ENCODE measurements at places on chromosomes 3 and 15.
A peak's percentile ranks its signal among the peaks of the same experiment; 100 is the strongest.

- no peak for DNase-seq
Measured at GRCh38 chr3:30289324-30289723, 317.1 kb upstream of the TGFBR2 start.

GRCh38 chr3:111476701-111477100 is 65.3 kb upstream of the CD96 start:
- DNase-seq: no peak

GRCh38 chr3:114660124-114660523 is 366.3 kb downstream of the TIGIT start:
- DNase-seq: no peak

DNA sequence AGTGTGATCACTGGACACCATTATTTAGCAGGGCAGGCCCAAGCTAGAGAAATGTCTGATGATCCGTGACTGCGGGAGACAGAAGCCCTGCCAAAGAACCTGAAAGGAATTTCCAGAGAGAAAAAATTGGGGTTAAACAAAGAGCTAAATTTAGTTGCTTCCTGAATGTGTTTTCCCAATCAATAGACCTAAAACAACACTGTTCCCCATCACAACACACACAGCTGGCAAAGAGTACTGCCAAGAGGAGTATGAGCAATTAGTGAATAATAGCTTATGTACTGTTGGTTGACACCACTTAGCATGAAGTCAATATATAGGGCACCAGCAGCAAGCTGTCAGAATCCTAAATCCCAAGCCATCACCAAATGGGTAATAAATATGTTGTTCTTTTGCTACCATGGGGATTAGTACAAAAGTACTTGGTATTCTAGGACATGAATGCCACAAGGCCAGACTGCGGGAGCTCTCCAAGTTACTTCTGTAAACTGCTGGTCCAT is 35.7 kb downstream of the CLK3 start:
- no peak for DNase-seq

DNA sequence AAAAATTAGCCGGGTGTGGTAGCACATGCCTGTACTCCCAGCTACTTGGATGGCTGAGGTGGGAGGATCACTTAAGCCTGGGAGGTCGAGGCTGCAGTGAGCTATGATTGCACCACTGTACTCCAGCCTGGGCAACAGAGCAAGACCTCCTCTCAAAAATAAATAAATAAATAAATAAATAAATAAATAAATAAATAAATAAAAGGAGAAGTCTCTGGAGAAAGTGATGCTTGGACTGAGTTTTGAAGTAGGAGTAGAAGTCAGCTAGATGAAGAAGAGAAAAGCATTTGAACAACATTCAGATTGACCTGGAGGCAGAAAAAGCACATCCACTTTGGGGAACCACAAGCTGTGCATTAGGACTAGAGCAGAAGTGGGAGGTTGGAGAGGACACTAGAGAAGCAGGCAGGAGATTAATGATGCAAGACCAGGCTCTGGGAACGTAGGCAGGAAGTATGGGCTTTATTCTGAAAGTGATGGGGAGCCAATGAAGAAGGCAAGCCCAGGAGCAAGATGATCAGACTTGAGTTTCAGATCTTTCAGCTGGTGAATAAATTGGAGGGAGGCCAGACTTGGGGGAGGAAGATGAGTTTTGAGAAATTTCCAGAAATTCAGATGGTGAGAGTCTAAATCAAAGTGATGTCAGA is 48.7 kb downstream of the KLHL6 start:
- DNase-seq: no peak

GRCh38 chr15:64884679-64885078 is 27.0 kb upstream of the ANKDD1A start:
- no peak for DNase-seq

- DNase-seq: no peak
Measured at GRCh38 chr3:44561076-44561475, 6.1 kb downstream of the ZKSCAN7 start.

GRCh38 chr3:141878326-141878725 is 1.9 kb downstream of the ATP1B3 start:
- no peak for DNase-seq

GRCh38 chr3:126883241-126883640 is 99.7 kb upstream of the PLXNA1 start:
- no peak for DNase-seq

- DNase-seq: no peak
Measured at GRCh38 chr3:117633207-117633606, 923.6 kb downstream of the TUSC7 start.

GRCh38 chr3:188267790-188268335 is 113.9 kb downstream of the LPP start:
- DNase-seq: no peak

GRCh38 chr3:103786296-103786695 is 1351.5 kb downstream of the ZPLD1 start:
- DNase-seq: no peak

- DNase-seq: no peak
Measured at GRCh38 chr15:90016721-90017120, 15.6 kb downstream of the ZNF710 start.

DNA sequence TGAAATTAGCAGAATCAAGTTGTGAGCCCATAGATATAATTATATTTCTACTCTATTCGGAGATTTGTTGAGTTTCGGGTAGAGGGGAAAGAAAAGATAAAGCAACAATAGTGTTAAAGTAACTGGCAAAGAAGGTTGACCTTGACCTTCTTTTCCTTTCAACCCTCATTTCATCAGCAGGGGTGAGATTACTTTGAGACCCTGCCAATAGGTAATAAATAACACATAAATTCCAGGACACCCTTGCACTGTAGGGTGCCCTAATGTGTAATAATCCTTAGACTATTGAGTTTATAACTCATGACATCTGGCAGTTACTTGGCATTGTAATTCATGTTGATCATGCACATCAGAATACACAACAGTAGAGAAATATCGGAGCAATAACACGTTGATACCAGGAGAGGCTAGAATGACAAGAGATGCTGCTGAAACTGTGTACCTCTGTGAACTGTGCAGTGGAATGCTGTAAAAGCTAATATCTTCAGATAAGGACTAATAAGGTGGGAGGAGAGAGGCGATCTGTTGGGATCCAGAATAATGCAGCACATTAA is 426.7 kb downstream of the ROBO2 start:
- no peak for DNase-seq

DNA sequence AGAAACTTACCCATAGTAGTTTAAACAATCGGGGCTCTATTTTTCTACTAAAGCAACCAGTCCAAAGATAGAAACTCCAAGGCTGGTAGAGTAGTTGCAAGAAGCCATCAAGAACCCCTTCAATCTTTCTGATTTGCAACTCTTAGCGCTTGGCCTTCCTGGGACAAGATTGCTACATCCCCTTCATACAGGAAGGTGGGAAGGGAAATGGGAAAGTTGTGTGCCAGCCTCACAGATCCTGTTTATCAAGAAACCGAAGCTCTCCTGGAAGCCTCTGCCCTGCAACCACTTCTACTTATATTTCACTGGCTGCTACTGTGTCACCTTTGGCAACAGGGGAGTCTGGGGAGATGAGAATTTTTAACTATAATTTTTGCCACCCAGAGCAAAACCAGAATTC is 46.2 kb downstream of the OSBPL10 start:
- no peak for DNase-seq

- DNase-seq: no peak
Measured at GRCh38 chr3:62003835-62004234, 369.5 kb downstream of the FEZF2 start.

DNA sequence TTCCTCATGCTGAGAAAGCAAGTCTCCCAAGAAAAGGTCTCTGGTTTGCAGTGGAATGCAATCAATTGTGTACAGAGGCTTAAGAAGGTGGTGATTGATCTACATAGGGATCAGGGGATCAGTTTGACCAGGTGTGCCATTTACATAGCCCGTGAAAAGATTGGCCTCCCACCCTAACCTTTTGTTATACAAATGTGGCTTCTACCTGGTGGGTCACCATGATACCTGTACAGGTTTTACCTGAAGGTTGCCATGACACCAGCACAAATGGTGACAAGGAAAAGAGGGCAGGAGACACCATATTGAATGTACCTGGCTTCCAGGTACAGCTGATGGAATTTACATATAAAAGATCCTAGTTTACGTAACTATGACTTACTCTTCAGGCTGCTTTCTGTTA is 25.5 kb upstream of the TEX55 start:
- no peak for DNase-seq

DNA sequence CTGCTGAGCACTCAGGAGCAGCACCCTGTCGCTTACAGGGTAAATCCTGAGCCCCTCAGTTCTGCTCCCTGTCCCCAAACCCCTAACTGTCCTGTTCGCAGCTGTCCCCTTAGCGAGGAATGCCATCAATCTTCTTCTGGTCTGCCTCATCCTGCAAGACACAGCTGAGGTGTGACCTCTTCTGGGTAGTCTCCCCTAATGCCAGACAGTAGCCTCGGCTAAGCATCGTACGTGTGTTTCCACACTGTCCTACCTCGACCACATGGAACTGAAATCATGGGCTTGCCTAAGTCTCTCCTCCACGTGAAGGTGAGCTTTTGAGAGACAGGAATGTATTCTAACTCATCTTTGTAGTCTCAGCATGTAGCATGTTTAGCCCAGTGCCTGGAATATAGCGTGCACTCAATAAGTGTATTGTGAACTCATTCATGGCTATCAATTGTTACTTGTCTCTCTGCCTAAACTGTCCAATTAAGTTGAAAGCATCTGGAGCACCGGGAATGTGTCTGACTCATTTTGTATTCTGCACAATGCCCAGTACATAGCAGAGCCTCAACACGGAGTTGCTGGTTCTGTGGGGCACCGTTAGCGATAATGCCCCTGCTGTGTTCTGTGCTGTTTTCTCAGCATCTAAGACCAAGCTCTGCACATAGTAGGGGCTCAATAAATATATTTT is 90.2 kb downstream of the HES1 start:
- peak; percentile 26 for DNase-seq

DNA sequence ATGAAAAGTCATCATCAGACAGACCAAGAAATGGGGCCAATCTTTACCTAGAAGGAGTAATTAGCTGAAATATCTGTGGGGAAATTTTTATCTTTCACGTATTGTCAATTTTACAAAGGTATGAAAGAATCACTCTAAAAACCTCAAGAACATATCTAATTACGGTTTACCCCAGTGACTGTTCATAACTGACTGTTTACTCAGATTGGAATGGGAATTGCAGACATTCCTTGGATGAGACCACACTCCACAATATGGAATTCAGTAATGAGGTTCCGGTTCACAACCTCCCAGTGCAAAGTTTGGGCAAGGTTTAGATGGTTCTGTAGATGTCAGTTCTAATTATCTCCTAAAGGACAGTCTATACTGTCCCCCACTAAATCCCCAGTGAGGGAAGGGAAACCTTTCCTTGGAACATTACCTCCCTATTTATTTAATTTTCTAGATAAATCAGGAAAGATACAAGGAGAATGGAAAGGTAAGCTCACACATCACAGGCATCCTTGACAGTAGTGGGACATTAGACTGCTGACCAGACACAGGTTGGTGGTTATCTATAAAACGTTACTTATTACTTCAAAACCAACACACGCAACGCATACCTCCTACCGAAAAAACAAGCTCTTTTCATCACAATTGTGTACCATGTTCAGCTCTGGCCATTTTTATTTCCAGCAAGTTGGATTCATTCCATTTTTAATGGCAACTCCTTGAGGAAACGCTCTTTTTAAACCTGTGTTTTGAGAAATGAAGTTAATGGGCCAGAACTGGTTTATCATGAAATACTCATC is 129.9 kb downstream of the RORA start:
- DNase-seq: no peak

DNA sequence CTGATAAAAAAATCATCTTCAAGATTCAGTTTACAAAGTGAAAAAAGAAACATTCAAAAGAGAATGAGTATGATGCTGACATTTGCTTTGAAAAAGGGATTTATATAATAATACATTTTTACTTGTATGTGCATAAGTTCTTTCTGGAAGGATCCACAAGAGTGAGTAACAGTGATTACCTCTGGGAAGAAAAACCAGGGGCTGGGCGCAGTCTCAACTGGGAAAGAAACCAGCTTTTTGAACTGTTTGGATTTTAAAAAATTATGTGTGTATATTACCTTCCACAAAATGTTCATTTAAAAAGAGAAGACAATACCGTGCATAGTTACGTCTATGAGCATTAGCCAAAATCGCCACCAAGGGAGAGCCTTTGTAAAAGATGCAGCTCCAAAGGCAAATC is 1.3 kb downstream of the CLEC3B start:
- DNase-seq: no peak

GRCh38 chr15:58486062-58486461 is 54.3 kb downstream of the LIPC start:
- DNase-seq: no peak

DNA sequence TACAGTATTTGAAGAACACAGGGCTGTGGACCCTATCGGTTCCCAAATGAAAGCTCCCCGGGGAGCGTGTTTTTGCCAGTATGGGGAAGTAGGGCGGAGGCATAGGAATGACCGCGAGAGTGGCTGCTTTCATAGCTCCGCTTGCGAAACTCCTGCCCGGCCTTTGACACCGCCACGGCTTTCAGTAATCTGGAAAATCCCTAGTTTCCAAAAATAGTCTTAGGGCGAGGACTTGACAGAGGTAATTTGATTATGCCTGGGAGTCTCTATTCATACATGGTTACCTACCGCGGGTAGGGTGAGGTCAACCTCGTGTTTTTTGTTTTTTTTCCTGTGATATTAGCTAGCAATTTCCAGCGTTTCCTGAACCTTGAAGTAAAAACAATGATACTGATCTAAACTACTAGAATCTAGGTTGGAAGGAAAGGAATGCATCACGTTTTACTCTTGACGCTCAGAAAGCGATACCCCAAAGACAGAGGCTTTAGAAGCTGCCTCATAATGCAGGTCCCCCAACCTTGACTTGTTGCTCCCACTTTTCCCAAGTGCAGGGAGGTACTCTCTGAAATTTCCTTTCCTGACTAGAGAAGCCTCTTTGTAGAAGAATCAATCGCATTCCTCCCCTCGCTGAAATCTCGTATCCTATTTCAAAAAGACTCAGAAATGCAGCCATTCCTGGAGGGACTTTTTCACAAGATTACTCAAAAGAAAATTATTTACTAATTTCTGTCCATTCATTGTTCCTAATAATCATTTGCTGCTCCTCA is 894 bp upstream of the CCNL1 start:
- DNase-seq: no peak

- no peak for DNase-seq
Measured at GRCh38 chr3:121871430-121871829, 22.8 kb upstream of the SLC15A2 start.

DNA sequence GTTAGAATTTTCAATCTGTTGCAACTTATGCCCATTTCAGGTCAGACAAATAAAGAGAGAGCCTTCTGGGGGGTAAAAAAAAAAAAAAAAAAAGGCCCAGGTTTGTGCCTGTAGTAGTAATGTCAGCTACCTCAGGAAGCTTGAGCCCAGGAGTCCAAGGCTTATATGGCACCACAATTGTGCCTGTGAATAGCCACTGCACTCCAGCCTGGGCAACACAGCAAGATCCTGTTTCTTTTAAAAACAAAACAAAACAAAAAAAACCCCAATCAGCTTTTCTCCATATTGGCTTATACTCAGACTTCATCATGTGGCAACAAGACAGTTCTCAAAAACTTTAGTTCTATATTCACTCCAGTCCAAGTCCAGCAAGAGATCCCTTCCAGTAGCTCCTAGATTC is 8.4 kb upstream of the LRRFIP2 start:
- no peak for DNase-seq

Measured in globus pallidus (tissue), 1 donor.